ENCODE measurements at places on chromosomes 12 and 14.

GRCh38 chr14:67557118-67557517 is 24.0 kb downstream of the PLEKHH1 start:
- DNase-seq = no peak

DNA sequence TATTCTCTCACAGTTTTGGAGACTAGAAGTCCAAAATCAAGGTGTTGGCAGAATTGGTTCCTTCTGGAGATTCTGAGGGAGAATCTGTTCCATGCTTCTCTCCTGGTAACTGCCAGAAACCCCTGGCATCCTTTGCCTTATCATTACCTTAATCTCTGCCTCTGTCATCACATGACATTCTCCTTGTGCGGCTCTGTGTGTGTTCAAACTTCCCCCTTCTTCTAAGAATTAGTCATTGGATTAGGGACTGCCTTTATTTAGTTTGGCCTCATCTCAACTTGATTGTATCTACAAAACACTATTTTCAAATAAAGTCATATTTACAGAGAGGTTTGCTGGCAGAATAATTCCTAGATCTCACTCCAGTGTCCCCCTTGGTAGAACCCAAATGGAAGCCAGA is 68.9 kb downstream of the ZNF641 start:
- no peak for DNase-seq

DNA sequence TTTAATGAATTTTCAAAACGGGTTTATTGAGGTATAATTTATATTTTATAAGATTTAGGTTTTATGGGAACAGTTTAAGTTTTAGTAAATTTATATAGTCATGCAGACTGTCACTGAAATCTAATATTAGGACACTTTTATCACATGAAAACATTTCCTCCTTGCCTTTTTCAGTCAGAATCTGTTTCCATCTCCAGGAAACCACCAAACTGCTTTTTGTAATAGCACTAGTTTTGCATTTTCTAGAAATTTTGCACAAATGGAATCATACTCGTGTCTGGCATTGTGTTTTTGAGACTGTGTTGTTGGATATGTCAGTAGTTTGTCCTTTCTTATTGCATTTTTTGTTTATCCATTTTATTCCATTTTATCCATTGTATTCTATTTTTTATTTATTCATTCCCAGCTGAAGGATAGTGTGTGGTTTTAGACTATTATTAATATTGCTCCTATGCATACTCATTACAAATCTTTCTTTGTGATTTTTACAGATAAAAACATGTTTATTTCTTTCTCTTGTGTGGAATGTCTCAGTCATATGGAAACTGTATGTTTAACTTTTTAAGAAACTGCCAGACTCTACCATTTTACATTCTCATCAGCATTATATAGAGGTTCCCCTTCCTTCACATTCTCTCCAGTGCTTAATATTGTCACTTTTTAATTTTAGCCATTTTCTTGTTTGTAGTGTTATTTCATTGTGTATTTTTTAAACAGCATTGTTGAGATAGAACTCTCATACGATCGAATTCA is 26.5 kb downstream of the PALS1 start:
- no peak for DNase-seq

- DNase-seq = no peak
These were observed 742.7 kb downstream of the VRK1 start for GRCh38 chr14:97539884-97540283.

GRCh38 chr12:87274594-87275245 is 754.5 kb downstream of the C12orf50 start:
- DNase-seq = no peak

- no peak for DNase-seq
These were observed 52.5 kb downstream of the FGD4 start for GRCh38 chr12:32451816-32452215.

DNA sequence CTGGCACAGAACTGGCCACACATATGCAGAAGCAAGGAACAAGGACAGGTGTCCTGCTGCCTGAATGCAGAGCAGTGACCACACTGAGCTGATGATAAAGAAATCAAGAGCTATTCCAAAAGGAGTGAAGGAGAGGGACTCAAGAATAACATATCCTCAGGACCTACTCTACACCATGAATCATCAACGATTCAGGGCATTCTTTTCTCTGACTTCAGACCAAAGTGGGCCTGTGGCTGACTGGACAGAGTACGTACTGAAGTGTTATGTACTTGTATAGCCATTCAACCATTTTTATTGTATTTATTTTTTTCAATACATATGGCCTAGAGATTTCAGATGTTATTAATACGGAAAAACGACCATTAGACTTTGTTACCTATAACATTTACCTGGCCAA is 177.5 kb upstream of the TMTC1 start:
- no peak for DNase-seq

DNA sequence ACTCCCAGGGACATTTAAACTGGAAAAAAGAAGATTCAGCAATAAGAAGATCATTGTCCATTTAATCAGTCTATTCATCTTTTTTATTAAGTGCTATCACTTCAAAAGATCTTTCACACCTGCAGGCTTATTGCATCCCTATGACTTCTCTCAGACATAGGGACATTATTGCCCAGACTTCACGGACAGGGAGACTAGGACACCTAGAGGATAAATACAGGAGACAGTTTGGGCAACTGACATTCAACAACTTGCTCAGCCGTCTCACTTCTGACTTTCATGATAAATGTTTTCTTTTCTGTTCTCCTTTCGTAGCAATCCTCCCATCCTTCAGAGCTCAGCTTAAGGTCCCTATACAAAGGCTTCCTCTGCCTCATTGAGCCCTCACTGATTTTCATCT is 84.3 kb downstream of the TMEM30B start:
- no peak for DNase-seq

Measured in activated effector memory CD4-positive, alpha-beta T cell treated with anti-CD3 and anti-CD28 coated beads, Interleukin-2, amount 50 U/mL, for 16 hours (primary cell).